ENCODE measurements at places on chromosomes 1 and 21.

DNA sequence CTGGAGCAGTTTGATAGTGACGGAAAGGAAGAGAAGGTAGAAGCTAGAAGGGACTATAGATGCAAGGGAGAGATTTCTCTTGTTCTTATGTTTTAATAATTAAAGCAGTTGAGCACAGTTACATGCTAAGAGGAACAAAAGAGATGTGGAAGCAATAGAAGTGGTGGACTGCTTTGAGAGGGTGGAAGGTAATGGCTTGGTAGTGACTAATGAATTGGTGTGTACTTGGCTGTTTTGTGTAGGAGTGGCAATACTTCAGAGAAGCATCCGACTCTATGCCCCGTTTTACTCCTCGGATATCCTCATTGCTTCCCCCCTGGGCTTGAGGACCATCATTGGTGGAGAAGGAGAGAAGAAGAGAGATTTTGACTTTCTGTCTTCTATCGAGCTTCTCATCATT, 12.8 kb downstream of the UTP25 start:
- no peak for DNase-seq

GRCh38 chr21:34261841-34262468, 101.9 kb upstream of the KCNE2 start:
- DNase-seq, result no peak

DNA sequence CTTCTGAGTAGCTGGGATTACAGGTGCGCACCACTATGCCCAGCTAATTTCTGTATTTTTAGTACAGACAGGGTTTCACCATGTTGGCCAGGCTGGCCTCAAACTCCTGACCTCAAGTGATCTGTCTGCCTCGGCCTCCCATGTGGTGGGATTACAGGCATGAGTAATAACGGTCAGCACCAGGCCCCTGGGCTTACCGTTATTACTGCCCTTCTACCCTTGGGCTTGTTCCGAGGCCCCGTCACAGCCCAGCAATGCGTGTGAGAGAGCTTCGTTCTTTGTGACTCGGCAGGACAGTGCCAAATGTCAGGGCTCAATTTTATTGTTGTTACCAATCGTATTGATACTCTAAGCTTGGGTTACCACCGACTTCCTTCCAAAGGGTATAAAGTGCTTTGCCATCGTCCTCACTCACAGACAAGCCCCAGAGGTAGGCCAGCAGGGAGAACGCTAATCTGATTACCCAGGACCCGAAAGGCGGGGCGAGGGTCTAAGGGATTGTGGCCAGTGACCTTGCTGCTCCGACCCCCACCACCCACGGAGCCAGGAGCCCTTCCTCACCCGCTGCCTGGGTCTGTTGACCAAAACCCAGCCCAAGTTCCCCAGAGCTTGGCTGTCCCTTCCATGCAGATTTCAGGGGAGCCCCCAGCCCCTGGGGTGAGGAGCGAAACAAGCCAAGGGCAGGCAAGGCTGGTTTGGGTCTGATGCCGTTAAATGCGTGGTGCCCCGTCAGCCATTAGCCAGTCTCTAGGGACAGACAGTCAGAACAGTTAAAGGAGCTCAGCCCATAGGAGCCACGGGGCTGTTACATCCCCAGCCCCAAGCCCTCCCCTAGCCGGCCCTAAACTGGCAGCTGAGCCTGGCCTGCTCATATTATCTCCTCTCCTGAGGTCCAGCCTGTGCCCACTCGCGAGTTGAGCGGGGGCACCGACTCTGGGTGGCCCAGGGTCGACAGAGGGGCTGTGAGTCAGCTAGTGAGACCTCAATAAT, 54.9 kb upstream of the CASZ1 start:
- DNase-seq, result no peak

DNA sequence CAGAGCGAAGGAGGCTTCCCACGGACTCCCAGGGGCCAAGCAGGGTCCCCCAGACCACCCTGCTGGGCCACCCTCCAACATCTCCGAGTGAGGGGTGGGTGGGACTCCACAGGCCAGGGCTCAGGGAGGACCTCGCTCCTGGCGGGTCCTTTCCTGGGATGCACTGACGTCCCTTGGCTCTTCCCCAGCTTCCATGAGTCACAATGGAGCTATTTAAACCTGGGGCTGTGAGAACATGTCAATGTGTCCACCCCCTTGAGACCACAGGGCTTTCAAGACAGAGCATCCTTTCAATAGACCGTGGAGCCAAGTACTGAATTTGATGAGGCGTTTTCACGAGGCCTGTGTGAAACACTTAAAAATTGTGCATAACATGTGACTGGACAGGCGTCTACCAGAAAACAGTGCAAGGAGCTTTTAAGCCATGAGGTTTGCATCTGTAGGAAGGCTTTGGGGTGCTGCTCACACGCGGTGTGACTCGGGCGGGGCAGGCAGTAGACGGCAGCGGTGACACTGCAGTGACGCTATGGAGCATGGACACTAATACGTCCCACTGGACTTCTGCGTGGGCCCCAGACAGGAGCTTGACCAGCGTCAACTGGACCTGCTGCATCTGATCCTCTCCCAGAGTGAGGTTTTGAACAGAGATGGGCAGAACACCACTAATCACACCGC, 24.1 kb upstream of the NPHP4 start:
- no peak for DNase-seq

- DNase-seq, result no peak
Observed at GRCh38 chr1:96464522-96464921, 257.1 kb upstream of the PTBP2 start.

GRCh38 chr1:232682248-232682647, 52.3 kb upstream of the SIPA1L2 start:
- no peak for DNase-seq
